ENCODE measurements at places on chromosomes 3 and 15.
A peak's percentile ranks its signal among the peaks of the same experiment; 100 is the strongest.

- no peak for DNase-seq
Observed at GRCh38 chr15:57867970-57868798, 161.7 kb downstream of the POLR2M start.

DNA sequence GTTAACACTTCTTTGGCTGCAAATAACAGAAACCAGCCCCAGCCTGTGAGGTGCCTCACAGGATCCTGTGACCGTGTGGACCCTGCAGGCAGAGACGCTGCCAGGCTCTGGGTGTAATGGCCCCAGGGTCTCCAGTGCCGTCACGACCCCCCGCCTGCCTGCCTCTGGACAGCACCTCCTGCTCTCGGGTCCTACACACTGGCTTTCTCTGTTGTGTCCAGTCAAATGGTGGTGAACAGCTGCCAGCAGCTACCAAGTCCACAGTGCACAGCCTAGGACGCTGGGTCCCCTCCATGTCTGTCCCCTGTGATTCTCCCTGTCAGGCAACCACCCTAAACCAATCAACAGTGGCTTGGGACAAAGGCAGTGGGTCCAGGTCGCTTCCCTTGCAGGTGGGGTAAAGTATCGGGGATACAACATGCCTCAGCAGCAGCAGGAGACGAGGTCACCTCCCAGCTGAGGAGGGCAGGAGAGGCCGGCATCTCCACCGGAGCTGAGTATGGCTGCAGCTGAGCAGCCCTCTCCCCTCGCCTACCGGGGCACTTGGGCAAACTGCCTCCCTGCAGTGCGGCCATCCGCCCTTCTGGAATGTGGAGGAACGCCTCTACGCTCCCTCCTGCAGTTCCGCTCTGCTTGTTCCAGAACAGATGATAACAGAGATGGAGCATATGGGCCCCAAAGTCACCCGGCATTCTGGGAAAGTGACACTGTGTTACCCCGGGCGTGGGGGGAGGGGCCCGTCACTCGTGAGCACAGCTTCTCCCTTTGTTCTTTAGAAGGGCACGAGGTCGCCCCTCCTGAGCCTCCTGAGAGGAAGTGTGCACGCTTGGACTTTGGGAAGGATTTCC lies 21.1 kb upstream of the SKOR1 start:
- no peak for DNase-seq

DNA sequence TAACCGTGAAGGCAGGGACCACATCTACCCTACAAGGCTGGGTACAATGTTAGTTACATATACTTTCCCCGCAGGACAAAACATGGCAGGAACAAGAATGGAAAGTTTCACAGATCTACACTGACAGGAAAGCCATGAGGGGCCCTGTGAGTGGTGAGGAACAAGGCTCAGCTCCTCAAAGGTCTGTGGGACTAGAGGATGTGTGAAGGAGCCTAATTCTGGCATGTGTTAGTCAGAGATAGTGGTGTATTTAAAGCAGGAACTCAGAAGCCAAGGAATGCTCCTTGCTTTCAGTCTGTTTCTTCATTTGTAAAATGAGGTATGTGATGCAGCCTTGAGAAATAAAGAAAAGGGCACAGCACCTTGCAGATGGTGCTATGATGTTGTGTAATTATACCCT lies 25.1 kb downstream of the ETV5 start:
- DNase-seq = no peak

DNA sequence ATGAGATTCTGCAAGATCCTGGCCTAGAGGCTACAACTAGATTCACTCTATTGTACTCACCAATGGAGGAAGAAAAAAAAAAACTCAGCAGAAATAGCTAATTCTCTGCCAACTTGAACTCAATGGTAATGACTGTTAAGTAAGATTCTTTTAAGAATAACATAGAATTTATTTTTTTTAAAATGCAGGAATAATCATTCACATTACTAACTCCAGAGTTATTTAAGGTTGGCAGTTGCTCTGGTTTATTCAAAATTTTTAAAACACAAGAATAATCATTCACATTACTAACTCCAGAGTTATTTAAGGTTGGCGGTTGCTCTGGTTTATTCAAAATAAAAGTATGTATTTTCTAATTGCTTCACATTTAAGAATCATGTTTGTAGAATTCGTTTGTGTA lies 1071.9 kb downstream of the IGSF11 start:
- DNase-seq = no peak

DNA sequence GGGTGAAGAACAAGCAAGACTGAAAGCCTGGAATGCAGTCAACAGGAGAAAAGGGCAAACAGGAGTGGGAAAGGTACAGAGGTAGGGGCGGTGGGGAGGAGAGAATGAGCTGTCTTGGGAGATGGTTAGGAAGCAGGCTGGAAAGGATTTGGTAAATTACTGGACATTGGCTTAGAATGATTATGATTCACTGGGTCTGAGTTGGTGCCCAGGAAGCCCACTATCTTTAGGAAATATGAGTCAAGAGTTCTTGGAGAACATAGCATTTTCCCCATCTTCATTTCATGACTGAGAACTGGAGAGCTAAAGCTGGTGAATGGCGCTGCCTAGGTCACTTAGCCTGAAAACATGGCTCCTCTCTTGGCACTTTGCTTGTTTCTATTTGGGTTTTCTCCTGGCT lies 74.7 kb upstream of the C3orf80 start:
- DNase-seq = peak; percentile 93

All from osteoblast (primary cell).